T1000 (cell line): ENCODE measurements at places on chromosomes 2 and 18.
A peak's percentile ranks its signal among the peaks of the same experiment; 100 is the strongest.

DNA sequence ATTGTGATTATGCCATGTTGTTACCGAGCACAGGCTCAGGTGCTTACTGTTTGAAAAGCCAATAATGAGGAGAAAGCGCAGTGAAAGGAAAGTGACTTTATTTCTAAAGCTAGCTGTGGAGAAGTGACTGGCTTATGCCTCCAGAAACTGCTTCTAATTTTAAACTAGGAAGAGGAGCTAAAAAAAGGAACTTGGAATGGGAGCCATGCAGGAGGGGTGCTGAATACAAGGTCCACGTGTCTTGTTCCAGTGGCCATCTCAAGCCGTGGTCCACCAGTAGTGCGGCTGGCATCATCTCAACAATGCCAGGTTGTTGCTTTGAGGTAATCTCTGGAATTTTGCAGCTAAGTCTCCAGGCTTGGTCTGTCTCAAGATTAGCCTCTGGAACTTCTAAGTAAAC lies 282.0 kb downstream of the THSD7B start:
- DNase-seq, result no peak

- DNase-seq, result no peak
Measured at GRCh38 chr18:10314066-10314465, 140.4 kb upstream of the APCDD1 start.

GRCh38 chr2:110675679-110676078 lies 2.2 kb downstream of the BUB1 start:
- DNase-seq, result no peak

DNA sequence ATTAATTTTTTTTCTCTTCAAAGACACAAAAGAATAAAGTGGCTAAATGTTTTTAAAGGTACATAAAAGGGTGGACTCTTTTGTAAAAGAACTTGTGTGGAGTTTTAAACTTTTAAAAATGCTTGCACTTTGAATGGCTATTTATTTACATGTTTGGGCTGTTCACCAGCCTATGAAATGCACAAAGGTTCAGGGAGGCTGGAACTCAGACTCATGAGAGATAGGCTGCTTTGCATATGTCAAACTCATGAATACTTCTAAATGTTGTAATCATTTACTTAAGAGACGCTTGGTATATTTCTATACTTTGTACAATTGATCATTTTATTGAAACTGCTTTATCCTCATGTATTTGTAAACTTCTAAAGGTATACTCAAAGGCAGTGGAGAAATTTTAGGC lies 79.9 kb downstream of the ZEB2 start:
- no peak for DNase-seq

- DNase-seq, result no peak
Measured at GRCh38 chr2:78175645-78176044, 653.5 kb upstream of the LRRTM4 start.

GRCh38 chr2:88016086-88016959 lies at the start of gene RNU2-63P:
Gene RNU2-63P, minus strand, starts transcription at chr2:88016547.
- no peak for DNase-seq

GRCh38 chr2:152242787-152243472 lies 67.4 kb upstream of the STAM2 start:
- no peak for DNase-seq

GRCh38 chr18:55346961-55347740 lies 240.8 kb downstream of the TCF4 start:
- DNase-seq, result no peak

- no peak for DNase-seq
Measured at GRCh38 chr2:135091681-135092080, 39.6 kb downstream of the RAB3GAP1 start.

DNA sequence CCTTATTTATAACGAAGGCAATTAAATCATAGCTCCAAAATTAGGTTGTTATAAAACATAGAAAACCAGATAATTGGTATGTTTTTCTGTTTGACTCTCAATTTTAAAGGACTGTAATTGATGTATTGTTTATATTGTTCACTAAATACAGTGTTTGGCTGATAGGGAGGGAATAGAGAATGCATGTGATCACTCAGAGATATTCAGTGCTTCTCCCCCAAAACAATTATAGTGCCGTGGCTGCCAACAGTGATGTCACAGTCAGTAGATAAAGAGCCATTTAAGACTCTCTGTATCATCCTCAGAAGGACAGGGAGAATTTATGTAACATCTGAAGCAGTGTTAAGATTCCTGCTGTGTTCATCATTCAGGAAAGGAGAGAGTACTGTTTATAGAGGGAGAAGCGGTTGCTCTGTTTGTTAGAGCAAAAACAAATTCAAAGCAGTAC lies 69.6 kb downstream of the PHLPP1 start:
- DNase-seq, result no peak

GRCh38 chr18:61086657-61087056 lies 246.6 kb upstream of the CDH20 start:
- DNase-seq, result no peak

- DNase-seq, result no peak
Measured at GRCh38 chr2:19739256-19739655, 162.5 kb downstream of the TTC32 start.

- no peak for DNase-seq
Measured at GRCh38 chr2:158932131-158932645, 36.3 kb upstream of the TANC1 start.

DNA sequence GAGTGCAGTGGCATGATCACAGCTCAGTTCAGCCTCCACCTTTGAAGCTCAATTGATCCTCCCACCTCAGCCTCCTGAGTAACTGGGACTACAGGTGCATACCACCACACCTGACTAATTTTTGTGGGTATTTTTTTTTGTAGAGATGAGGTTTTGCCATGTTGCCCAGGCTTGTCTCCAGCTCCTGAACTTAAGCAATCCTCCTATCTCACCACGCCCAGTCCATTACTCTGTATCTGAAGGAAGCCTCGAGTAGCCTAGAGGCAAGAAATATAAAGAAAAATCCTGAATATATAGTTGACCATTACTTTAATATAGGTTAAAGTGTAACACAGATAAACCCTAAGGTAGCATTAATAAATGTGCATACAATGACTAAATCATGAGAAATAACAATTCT lies 686.8 kb upstream of the PIK3C3 start:
- DNase-seq, result no peak

DNA sequence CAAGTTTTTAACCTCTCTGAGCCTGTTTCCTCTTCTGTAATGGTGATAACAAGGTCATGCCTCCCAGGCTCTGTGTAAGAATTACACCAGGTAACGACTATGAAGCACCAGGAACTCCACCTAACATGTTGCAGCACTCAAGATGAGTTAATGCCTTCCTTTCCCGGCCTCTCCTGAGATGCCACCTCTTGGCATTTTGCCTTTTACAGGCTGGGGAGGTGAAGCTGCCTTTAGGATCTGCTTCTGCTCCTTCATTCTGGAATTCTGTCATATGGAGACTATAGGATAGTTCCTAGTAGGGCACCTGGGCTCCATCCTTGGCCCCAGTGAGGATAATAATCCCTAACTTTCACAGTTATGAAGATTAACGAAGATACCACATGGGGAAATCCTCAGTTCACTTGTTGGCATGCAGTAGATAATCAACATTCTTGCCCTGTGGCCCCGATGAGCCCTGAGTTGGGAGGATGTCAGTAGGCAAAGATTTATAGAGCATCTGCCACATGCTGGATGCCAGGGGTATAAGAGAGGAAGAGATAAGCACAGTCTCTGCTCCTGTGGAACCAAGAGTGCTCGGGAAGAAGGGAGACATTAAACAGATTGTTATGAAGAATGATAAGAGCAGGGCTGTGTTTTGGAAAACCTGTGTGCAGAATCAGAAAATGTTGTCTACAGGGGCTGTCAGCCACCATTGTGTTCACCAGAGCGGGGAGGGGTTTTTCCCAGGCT lies 43.9 kb upstream of the KCNF1 start:
- no peak for DNase-seq

GRCh38 chr2:37464067-37464466 lies 119.6 kb downstream of the QPCT start:
- no peak for DNase-seq

DNA sequence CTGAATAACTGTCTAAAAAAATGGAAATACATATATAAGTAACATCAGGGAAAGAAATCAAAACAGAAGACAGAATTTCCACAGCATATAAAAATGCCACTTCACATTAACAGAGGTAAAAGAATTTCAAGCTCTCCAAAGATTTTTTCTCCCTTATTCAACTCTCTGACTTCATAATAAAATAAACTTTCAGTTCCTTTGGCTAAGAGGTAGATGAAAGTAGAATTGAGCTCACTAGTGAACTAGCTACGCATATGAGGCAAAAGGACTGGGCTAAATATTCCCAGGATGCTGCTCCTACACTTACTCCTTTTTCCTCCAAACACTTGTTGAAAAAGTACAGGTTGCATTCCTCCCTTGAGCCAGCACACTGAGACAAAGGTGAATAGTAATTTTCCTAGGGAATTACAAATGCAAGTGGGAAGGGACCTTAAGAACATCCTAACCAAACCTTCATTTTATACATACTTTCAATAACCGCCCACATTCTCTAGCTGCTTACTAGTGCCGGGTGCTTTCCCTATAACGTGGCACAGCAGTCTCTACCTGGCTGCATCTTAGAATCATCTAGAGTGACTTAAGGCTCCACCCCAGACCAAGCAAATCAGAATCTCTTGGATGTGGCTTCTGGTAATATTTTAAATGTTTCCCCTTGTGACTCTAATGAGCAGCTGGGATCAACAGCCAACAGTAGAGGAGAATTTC lies 136.6 kb downstream of the MTCL1 start:
- no peak for DNase-seq

GRCh38 chr2:20356042-20356441 lies 5.4 kb upstream of the PUM2 start:
- DNase-seq, result peak; percentile 26

GRCh38 chr18:36396190-36396589 lies 98.7 kb downstream of the FHOD3 start:
- DNase-seq, result no peak

DNA sequence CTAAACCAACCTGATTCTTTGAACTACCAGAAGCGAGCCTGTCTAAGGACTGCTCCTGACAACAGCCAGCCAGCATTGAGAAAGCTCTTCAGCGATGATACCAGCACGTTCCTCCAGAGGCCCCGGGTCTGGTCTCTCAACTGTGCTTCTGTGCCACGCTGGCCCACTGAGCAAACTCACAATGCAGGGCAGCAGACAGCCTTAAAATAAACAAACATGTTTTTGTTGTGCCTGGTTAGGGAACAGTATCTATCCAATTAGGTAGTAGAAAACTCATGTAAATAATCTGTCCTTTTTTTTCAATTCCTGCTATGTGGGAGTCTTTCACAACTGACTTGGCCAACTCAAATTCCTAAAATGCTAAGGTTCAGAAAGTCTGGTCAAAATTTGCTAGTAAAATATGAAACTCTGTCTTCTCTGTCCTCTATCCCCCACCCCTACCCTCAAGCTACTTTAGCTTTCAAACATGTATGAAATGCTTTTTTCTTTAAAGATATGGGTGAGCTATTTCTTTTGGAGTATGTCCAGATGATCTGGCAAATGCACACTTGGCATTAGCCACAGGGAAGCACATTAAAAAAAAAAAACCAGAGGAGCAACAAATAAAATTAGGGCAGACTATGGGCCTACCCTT lies 21.4 kb upstream of the EML4 start:
- no peak for DNase-seq

DNA sequence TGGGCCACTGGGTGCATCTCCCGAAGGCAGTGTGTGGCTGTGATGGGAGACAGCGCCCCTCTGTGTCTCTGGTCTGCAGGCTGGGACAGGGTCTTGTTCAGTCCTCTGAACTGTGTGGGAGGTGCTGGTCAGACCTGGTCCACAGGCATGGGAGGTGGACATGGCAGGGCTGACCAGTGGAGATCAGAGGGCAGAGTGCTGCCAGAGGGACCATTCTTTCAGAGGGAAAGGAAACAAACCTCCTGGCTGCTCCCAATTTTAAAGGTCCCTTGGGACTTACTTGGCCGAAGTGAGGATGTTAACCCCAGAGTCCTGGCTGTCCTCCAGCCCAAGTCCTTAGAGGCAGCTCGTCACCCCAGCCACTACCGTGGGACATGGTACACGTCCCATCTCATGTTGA lies 4.0 kb downstream of the CAPN13 start:
- DNase-seq, result no peak

- no peak for DNase-seq
Measured at GRCh38 chr2:221589696-221590095, 17.6 kb upstream of the EPHA4 start.

- no peak for DNase-seq
Measured at GRCh38 chr18:79459946-79460480, 64.3 kb downstream of the NFATC1 start.

DNA sequence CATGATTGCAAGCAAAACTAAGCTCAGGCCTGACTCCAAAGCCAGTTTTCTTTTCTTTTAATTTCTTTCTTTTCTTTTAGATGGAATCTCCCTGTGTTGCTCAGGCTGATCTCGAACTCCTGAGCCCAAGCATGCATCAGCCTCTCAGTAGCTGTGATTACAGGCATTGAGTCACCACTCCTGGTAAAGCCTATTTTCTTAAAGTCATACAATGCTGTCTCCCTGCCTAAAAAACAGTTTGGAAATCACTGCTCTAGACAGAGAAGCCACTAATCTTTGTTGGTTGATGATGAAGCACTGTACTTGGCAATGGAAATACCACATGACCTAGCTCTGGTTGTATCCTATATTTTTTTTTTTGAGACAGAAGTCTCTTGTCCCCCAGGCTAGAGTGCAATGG lies 33.1 kb upstream of the ZNF532 start:
- DNase-seq, result no peak

DNA sequence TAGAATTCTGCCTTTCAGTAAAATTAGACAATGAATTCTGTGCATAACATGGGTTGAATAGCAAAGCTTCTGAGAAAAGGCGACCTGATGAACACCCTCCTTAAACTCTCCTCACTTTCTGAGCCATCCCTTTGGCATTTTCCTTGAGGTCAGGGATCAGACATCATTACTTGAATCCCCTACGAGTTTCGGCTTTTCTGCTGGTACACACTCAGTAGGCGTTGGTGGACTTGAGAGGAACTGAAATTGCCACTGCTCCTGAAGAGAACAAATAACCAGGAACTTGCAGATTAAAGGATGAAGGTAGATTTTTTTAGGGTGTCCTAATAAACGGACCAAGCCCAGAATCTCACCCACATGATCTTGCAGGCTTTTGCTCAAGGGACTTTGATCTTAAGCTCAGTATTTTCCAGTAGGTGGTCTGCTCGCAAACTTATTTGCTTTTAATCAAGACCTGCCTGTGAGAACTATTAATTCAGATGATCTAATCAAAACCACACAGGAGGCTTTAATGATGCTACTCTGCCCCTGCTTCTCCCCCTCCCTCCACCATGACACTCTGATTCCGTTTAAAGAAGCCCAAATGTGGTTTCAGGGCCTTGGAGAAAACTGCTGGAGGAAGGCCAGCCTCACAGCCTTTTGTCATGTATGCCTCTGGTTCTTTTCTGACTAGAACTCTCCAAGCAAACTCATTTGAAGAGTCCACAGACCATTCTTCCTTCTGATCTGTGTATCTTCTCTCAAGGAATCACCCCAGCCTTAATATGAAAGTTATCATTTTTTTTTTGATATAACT lies 124.9 kb downstream of the PRKCE start:
- no peak for DNase-seq

DNA sequence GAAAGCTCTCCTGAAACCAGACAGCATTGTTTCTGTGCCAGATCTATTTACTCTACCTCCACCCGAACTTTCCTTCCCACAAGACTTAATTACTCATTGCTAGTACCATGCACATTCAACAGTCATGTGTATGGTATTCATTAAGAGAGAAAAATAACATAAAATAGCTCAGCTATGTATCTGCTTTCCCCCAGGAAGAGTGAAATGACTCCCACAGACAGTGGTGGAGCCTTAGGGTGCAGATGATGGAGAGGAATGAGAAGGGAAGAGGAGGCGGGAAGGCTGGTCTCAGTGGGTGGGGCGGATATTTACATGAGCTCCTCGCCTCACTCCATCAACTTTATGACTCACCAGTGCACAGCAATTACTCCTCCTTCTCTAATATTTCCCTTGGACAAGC lies 724.5 kb downstream of the EPHA4 start:
- peak; percentile 76 for DNase-seq

GRCh38 chr18:29188760-29189159 lies 1011.8 kb upstream of the CDH2 start:
- DNase-seq, result no peak
